Cardiac atrium fibroblast (primary cell): ENCODE measurements at places on chromosomes 5 and 9. TPM values are rescaled to one million over a fixed set of nuclear protein-coding genes. Genes with fewer than 3 reads are reported as not detected.

Gene CDC20B
- total RNA-seq: not detected in 2 replicates

Gene HMGXB3
- 22.0 and 28.0 TPM in 2 replicates for total RNA-seq

Gene GPX3
- 8.9 and 15.9 TPM in 2 replicates for total RNA-seq

Gene ISCA1
- total RNA-seq: 52.8 and 54.5 TPM in 2 replicates

Gene DCP2
- 15.3 and 17.7 TPM in 2 replicates for total RNA-seq

Gene TPPP
- 0.72 and 1.1 TPM in 2 replicates for total RNA-seq

Gene FREM1
- total RNA-seq: under 0.01 and 0.16 TPM in 2 replicates

Gene OMD
- total RNA-seq: 9.1 and 12.5 TPM in 2 replicates

Gene C8G
- not detected in 2 replicates for total RNA-seq

Gene PIP5KL1
- total RNA-seq: 2.8 and 16.4 TPM in 2 replicates

Gene GRM6
- total RNA-seq: not detected in 2 replicates

Gene PCDHB12
- 0.16 and 0.72 TPM in 2 replicates for total RNA-seq

Gene GTF2H2C
- 16.6 and 20.6 TPM in 2 replicates for total RNA-seq

Gene FAM221B
- not detected in 2 replicates for total RNA-seq

Gene DNAH5
- 0.49 TPM in 1 of 2 replicates, not detected in the other for total RNA-seq

Gene SLU7
- total RNA-seq: 30.0 and 36.6 TPM in 2 replicates

Gene LCN10
- not detected in 2 replicates for total RNA-seq

Gene PCDHGA9
- total RNA-seq: 1.4 and 2.6 TPM in 2 replicates

Gene AGXT2
- total RNA-seq: not detected in 2 replicates

Gene TAF11L5
- total RNA-seq: not detected in 2 replicates

Gene NXNL2
- total RNA-seq: 0.32 and 0.54 TPM in 2 replicates

Gene GFI1B
- total RNA-seq: under 0.01 TPM in 1 of 2 replicates, not detected in the other

Gene OSMR
- 99.3 and 160 TPM in 2 replicates for total RNA-seq

Gene PDZD2
- 1.8 and 2.3 TPM in 2 replicates for total RNA-seq

Gene HACD4
- 0.36 and 1.5 TPM in 2 replicates for total RNA-seq

Gene LEAP2
- 0.16 TPM in 1 of 2 replicates, not detected in the other for total RNA-seq
